Non-pigmented ciliary epithelial cell (primary cell): ENCODE measurements at places on chromosomes 3 and 15.

DNA sequence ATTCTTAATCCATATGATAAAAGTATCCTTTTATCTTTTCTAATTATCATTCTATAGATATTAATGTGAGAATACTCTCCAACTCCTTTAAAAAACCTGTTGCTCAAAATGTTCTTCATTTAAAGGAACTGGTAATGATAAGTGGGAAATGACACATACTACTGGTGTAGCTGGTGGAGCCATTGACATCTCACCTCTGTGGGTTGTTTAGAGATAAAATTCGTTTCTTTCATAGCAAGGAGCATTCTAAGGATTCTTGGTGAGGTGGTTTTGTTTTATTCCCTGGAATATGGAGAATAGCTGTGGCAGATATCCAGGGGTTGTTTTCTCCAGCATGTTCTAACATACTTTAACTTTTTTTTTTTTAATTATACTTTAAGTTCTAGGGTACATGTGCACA is 299.8 kb upstream of the THBS1 start:
- no peak for DNase-seq

GRCh38 chr15:100461049-100461448 is 67.7 kb downstream of the CERS3 start:
- DNase-seq: no peak

- no peak for DNase-seq
These were observed 551.8 kb upstream of the CBLB start for GRCh38 chr3:106420628-106421027.

DNA sequence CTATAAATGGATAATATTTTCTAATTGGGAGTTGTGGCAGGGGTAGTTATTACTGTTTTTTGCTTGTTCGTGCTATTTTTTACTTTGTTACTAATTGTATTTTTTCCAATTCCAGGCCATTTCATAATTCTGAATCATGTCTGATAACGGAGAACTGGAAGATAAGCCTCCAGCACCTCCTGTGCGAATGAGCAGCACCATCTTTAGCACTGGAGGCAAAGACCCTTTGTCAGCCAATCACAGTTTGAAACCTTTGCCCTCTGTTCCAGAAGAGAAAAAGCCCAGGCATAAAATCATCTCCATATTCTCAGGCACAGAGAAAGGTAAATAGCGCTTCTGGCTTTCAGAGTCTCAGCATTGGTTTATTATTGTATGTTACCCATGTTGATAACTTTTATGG is 42.9 kb downstream of the PAK2 start:
- no peak for DNase-seq

GRCh38 chr3:107235193-107235927 is 141.9 kb upstream of the CCDC54 start:
- DNase-seq: no peak

GRCh38 chr3:5750874-5751640 is 563.5 kb downstream of the EDEM1 start:
- no peak for DNase-seq

DNA sequence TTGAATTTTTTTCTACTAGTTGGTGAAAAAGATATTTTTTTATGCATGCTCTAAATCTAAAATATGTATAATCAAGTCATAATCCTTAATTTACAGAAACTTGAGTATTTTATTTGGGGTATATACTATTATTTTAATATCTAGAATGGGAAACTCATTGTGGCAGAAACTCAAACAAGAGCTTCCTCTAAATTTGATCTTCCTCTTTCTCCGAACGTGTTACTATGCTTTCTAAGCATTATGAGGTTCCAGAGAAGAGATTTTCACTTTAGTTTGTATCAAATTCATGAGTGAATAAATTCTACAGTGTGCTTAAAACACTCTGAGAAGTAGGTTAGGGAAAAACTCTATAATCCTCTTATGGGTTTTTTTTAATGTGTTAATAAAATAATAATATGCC is 173.1 kb downstream of the POTEB3 start:
- no peak for DNase-seq

DNA sequence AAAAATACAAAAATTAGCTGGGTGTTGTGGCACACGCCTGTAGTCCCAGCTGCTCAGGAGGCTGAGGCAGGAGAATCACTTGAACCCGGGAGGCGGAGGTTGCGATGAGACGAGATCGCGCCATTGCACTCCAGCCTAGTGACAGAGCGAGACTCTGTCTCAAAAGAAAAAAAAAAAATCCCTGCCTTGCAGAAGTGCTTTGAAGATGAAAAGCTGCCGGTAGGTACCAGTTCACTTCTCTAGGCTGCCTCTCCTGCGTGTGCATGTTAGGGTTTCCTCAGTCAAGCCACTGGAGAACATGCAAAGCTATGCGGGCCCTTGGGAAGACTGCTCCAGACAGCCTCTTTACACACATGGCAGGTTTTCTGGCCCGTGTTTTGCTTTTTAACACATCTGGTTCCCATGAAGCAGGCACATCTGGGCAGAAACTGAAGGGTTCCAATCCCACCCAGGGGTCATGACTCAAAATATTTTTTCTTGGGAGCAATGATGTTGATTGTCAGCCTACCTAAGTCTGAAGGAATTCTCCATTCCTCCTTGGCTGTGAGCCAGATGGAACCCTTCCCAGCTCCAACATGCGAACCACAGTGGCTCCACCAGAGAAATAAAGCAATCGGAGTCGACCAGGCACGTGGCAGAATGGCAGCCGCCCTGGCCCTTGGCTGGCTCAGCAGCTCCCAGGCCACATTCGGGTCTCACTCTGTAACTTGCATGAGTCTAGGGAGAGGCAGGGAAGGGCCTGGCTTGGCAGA is 29.6 kb downstream of the MGLL start:
- no peak for DNase-seq

DNA sequence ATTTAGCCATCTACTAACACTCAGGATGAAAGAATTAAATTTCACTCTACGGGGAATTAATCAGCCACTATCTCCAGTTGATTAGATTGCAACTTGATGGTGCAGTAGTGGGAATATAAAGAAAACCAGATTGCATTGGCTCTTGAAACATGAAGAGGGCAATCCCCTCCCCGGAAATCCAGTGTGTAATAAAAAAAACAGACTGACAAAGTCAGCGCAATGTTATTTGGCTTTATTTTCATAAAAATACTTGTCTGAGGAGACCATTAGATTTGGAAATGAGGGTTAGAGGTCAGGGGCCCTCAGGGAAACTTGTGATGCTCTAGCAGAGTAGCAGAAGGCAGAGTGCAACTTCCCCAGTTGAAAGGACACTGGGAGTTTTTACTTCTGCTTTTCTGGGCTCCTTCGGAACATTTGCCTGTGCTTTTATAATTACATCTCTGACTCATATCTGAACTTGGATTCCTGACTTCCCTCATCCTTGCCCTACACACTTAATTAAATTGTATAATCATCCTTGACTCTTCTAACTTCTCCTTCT is 326.8 kb downstream of the TUSC7 start:
- DNase-seq: no peak

- DNase-seq: no peak
These were observed 209.8 kb downstream of the PDCD6IP start for GRCh38 chr3:34008191-34008590.

DNA sequence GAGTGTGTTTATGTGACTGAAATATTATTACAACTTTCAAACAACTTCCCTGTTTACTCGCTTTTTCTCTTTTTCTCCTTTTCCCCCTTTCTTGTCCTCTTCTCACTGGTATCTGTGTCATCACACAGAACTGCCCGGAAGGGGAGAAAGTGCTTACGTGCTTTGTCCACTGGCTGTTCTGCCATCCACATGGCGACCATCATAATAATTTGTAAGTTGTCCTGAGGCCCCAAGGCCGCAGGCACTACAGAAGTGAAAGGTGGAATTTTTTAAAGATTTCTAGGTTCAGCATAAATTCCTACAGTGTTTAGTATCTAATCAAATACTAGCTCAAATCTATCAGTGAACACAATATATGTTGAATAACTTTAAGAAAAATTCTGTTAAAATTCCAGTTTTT is 26.7 kb upstream of the ABHD10 start:
- no peak for DNase-seq

DNA sequence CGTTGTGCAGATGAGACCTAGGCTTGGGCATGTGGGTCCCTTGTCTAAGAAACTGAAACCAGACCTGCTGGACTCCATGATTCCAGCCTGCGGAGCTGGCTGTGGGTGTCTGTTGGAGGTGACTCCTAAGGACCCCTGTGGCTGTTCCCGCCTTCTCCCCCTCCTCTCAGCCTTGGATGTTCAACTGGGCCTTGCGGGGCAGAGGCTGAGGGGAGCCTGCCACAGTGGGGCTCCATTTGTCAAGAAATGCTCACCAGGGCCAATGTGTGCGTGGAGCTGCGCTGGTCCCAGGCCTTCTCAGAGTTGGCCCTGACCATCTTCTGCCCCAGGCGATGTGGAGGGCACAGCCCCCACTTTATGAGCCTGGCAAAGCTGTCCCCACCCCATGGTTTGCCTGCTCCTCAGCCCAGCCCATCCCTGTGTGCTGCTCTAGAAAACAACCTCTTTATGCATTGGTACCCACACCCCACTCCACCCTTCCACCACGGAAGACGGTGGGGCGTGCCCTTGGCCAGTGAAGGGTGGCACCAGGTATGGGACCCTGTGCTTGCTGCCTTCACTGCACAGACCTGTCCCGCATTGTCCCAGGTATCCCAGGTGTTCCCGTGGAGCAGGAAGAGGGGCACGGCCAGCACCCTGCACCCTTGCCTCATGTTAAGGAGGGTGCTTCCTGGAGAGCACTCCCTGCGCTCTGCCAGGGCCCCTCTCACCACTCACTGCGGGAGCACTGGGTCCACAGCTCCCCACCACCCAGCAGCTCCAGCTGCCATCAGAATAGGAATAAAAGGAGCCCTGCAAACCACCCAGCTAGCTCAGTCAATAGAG is 7.9 kb downstream of the MESP2 start:
- no peak for DNase-seq

GRCh38 chr3:42375121-42375800 is 35.1 kb downstream of the LYZL4 start:
- no peak for DNase-seq
